Chondrocyte (in vitro differentiated cells): ENCODE measurements at places on chromosomes 7 and 10. TPM values are rescaled to one million over a fixed set of nuclear protein-coding genes. Genes with fewer than 3 reads are reported as not detected.

DNA sequence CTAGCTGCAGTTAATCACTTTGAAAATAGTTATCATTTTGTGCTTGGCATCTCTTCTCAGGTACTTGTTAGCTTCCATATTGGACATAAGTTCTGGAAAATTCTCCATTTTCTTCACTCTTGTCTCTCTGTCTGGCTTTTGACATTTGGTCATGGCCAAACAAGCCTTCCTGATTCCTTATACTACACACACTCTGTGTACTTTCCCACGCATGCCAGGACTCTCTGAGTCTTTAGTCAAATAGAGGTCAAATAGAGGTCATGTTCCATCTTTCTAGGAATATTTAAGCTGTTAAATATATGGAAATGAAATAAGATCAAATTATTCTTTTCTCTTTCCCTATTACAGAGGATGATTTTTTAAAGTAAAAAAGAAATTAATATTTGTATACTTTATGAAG lies 235.5 kb upstream of the PLXDC2 start:
- DNase-seq: no peak
- H3K27ac ChIP-seq: no peak overlapping the region
- peaks cover 4% of the 10 kb centered on the region for H3K36me3 ChIP-seq
- no peak overlapping the region for H3K4me3 ChIP-seq

GRCh38 chr10:21675157-21675796 lies 141.2 kb downstream of the MLLT10 start:
- no peaks in the 10 kb centered on the region for H3K27me3 ChIP-seq
- no peak overlapping the region for H3K27ac ChIP-seq
- H3K4me3 ChIP-seq: no peak overlapping the region
- H3K4me1 ChIP-seq: peaks cover 14% of the 10 kb centered on the region

- no peak overlapping the region for H3K4me3 ChIP-seq
- H3K36me3 ChIP-seq: peaks cover 17% of the 10 kb centered on the region
- H3K27me3 ChIP-seq: no peaks in the 10 kb centered on the region
- DNase-seq: no peak
- peaks cover 88% of the 10 kb centered on the region for H3K4me1 ChIP-seq
These were observed 31.2 kb downstream of the XPNPEP1 start for GRCh38 chr10:109892117-109892516.

DNA sequence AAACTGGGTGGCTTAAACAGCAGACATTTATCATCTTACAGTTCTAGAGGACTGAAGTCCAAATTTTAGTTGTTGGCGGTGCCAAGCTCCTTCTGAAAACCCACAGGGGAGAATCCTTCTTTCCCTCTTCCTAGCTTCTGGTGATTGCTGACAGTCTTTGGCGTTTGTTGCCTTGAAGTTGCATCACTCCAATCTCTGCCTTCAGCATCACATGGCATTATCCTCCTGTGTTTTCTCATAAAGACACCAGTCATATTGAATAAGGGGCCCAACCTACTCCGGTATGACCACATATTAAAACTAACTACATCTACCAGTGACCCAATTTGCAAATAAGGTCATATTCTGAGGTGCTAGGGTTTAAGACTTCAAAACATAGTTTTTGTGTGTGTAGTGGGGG lies 472.1 kb upstream of the IGFBP3 start:
- H3K36me3 ChIP-seq: peaks cover 3% of the 10 kb centered on the region
- DNase-seq: no peak
- peaks cover 2% of the 10 kb centered on the region for H3K27me3 ChIP-seq
- H3K4me1 ChIP-seq: no peaks in the 10 kb centered on the region
- H3K27ac ChIP-seq: no peak overlapping the region

- DNase-seq: no peak
- H3K4me3 ChIP-seq: no peak overlapping the region
- peaks cover 2% of the 10 kb centered on the region for H3K36me3 ChIP-seq
- H3K27ac ChIP-seq: no peak overlapping the region
- H3K4me1 ChIP-seq: peaks cover 40% of the 10 kb centered on the region
These were observed 47.7 kb upstream of the BICC1 start for GRCh38 chr10:58464956-58465355.

DNA sequence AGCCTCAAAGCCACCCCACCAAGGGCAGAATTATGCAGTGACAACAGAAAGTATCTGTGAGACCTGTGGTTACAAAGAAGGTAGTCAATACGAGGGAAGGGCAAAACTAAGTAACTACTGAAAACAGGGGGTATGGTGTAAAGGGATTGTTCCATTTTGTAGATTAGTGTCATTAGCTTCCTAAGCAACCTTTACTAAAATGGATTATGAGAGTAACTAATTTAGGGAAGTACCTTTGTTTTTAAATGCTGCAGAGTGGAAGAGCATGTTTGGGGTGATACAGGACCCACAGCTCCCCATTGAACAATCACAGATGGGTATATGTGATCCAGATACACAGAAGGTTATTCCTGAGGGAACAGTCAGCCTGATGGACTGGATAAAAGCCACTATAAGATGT lies 51.3 kb upstream of the TAC1 start:
- H3K27ac ChIP-seq: no peak overlapping the region
- H3K4me1 ChIP-seq: no peaks in the 10 kb centered on the region
- no peak for DNase-seq
- no peaks in the 10 kb centered on the region for H3K27me3 ChIP-seq
- H3K36me3 ChIP-seq: no peaks in the 10 kb centered on the region
- H3K4me3 ChIP-seq: no peak overlapping the region

DNA sequence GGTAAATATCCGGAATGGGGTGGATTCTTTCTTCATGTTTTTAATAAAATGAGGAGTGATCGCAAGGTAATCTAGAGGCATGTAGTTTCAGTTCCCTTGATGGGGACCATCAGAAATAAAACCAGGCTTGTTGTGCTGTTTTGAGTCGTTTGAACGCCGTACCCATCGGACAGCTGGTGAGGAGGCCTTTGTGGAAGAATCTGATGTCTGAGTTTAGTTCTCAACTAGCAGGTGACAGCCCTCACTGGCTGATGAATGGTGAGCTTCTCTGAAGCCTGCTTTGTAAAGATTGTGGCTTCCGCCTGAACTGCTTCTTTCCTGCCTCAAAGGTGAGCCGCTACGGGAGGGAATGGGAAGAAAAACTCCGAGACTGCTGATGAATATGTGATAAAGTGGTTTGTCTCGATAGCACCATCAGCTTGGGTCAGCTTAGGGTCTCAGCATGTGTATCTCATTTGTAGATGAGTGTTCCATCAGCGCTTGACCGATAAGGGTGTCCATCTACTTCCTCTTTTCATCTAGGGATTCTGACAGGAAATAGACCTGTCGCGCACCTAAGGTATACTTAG lies 977 bp downstream of the TMEM248 start:
- peaks cover 38% of the 10 kb centered on the region for H3K4me1 ChIP-seq
- H3K4me3 ChIP-seq: peak overlapping the region; percentile 93
- peak overlapping the region; percentile 94 for H3K27ac ChIP-seq
- H3K27me3 ChIP-seq: no peaks in the 10 kb centered on the region
- no peak for DNase-seq

DNA sequence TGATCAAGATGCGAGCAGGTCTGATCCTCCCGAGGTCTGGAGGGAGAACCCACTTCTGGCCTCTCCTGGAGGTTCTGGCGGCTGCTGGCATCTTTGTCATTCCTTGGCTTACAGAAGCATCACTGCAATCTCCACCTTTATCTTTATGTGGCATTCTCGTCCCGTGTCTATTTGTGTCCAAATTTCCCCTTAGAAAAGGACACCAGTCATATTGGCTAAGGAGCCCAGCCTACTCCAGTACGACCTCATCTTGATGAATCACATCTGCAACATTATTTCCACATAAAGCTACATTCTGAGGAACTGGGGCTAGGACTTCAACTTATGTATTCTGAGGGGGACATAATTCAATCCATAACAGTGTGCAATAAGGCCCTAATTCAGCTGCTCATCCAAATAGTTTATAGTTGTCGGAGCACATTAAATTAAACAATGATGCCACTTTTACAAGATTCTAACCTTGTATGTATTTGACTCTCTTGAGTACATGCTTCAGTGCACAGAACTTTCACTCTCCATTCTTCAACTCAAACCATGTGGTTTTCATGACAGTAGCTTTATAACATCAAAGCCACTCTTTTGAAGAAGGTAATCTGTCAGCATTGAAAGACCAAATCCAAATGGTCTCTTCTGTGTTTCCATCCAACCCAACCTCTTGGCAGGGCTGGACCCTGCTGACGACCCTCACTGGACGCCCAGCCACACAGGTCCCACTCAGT lies 86.2 kb upstream of the DDC start:
- no peak for DNase-seq
- peaks cover 16% of the 10 kb centered on the region for H3K36me3 ChIP-seq
- H3K27ac ChIP-seq: no peak overlapping the region
- H3K4me3 ChIP-seq: no peak overlapping the region
- no peaks in the 10 kb centered on the region for H3K27me3 ChIP-seq

- no peaks in the 10 kb centered on the region for H3K36me3 ChIP-seq
- H3K4me3 ChIP-seq: no peak overlapping the region
- H3K27me3 ChIP-seq: peaks cover 9% of the 10 kb centered on the region
- no peak for DNase-seq
These were observed 106.3 kb downstream of the TMEM26 start for GRCh38 chr10:61346796-61347413.

GRCh38 chr10:98673171-98673782 lies 226.5 kb upstream of the HPS1 start:
- no peak overlapping the region for H3K4me3 ChIP-seq
- H3K4me1 ChIP-seq: no peaks in the 10 kb centered on the region
- H3K36me3 ChIP-seq: no peaks in the 10 kb centered on the region
- H3K27ac ChIP-seq: no peak overlapping the region
- peaks cover 5% of the 10 kb centered on the region for H3K27me3 ChIP-seq
- no peak for DNase-seq

- H3K4me3 ChIP-seq: no peak overlapping the region
- H3K27me3 ChIP-seq: peaks cover 37% of the 10 kb centered on the region
- H3K27ac ChIP-seq: no peak overlapping the region
- no peak for DNase-seq
- no peaks in the 10 kb centered on the region for H3K4me1 ChIP-seq
These were observed 236.4 kb upstream of the GPR26 start for GRCh38 chr10:123429706-123430221.

DNA sequence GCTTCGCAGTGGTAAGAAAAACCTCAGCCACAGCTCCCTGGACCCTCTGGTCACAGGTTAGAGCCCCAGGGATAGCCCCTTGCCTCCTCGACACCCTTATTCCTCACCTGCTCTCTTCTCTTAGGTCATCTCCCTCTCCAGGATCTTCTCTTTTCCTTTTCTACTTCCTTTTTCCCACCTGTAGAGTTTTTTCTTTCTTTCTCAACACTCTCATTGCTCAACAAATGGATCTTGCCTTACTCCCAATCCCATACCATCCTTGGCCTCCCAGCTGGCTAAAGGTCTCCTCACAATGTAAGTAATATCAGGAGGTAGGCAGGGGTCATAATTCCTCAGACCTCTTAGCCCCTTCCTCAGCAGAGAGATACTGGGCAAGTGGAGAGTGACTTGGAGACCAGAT lies 17.2 kb downstream of the WNT8B start:
- H3K27me3 ChIP-seq: peaks cover 42% of the 10 kb centered on the region
- peaks cover 8% of the 10 kb centered on the region for H3K36me3 ChIP-seq
- no peak overlapping the region for H3K27ac ChIP-seq
- peaks cover 16% of the 10 kb centered on the region for H3K4me1 ChIP-seq
- no peak for DNase-seq

DNA sequence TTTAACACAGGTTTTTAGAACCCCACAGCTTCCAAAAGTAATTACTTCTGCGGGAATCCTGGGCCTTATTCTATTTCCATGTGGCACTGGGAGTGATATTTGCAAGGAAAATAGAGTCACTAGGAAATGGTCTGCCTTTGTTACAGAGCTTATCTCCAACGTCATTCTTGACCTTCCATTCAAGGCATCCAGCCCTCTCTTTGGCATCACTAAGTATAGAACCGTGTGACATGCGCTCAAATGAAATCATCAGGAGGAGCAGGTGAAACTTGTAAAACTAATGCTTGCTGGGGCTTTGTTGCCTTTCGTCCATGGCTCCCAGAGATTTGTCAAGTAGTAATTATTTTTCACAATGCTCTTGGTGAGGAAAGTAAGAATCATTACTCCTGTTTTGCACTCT lies 73.4 kb downstream of the PAPSS2 start:
- H3K36me3 ChIP-seq: peaks cover 9% of the 10 kb centered on the region
- H3K4me3 ChIP-seq: no peak overlapping the region
- H3K4me1 ChIP-seq: peaks cover 9% of the 10 kb centered on the region
- no peak overlapping the region for H3K27ac ChIP-seq

DNA sequence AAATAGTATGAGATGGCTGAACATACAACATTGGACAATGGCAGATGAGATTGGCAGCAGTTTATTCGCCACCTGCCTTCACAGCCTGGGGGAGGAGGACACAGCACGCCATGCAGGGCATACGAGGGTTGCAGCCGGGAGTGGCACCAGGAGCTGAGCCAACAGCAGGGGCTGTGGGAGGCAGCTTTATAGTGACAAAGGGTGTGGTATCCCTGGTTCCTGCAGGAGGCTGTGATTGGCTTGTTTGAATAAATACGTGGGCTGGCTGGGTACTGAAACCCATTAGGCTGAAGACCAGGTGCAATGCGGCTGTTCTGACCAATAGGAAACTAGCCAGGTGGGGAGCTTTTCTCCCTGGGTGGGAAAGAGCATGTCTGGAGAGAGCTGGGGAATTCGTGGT lies 68.9 kb upstream of the LEP start:
- H3K27me3 ChIP-seq: peaks cover 76% of the 10 kb centered on the region
- peaks cover 3% of the 10 kb centered on the region for H3K36me3 ChIP-seq
- H3K27ac ChIP-seq: no peak overlapping the region
- peaks cover 8% of the 10 kb centered on the region for H3K4me1 ChIP-seq

GRCh38 chr7:137696988-137697387 lies 149.8 kb downstream of the DGKI start:
- H3K4me1 ChIP-seq: peaks cover 46% of the 10 kb centered on the region
- peak overlapping the region; percentile 13 for H3K27ac ChIP-seq

- H3K4me3 ChIP-seq: no peak overlapping the region
- peak overlapping the region; percentile 18 for H3K27ac ChIP-seq
- peaks cover 3% of the 10 kb centered on the region for H3K36me3 ChIP-seq
- no peaks in the 10 kb centered on the region for H3K27me3 ChIP-seq
- peaks cover 21% of the 10 kb centered on the region for H3K4me1 ChIP-seq
These were observed 9.3 kb downstream of the ARL3 start for GRCh38 chr10:102704915-102705314.

EIF3A gene
- total RNA-seq: 121 to 136 TPM (median 134 TPM) in 3 replicates

PON1 gene
- not detected in 3 replicates for total RNA-seq

PGAM2 gene
- total RNA-seq: 0.25 to 0.41 TPM in 2 of 3 replicates, not detected in the other

ATRNL1 gene
- 65.1 to 99.7 TPM (median 66.0 TPM) in 3 replicates for total RNA-seq

PIK3AP1 gene
- 9.7 to 12.4 TPM (median 9.9 TPM) in 3 replicates for total RNA-seq

AP5Z1 gene
- total RNA-seq: 35.7 to 61.2 TPM (median 59.7 TPM) in 3 replicates

ZNF25 gene
- 14.4 to 18.6 TPM (median 16.3 TPM) in 3 replicates for total RNA-seq

SLC13A1 gene
- not detected in 3 replicates for total RNA-seq
